ENCODE measurements at places on chromosomes 4 and X.
A peak's percentile ranks its signal among the peaks of the same experiment; 100 is the strongest.

DNA sequence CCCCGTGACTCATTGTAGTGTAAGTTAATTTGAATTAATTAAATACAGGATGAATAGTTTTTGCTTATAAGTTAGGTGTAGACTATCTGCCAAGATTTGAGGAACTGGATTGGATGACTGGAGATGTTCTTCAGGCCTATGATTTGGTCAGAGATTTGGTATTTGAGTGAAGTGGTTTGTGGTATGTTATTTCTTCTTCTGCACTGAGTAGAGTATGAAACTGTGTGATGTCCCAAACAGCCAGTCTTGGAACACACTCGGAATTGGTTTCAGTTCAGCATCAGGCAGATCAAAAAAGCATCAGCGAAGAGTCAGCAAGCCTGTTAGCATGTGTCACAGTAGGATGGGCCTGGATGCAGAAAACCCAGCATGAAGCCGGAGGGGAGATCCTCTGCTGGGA lies 294.1 kb downstream of the ARHGAP10 start:
- no peak for DNase-seq
- H3K36me3 ChIP-seq: no peaks in the 10 kb centered on the region
- H3K27me3 ChIP-seq: no peaks in the 10 kb centered on the region
- no peaks in the 10 kb centered on the region for H3K4me1 ChIP-seq

GRCh38 chr4:152663203-152664066 lies 16.4 kb downstream of the TMEM154 start:
- no peaks in the 10 kb centered on the region for H3K27me3 ChIP-seq
- H3K27ac ChIP-seq: peak overlapping the region; percentile 87
- no peak for DNase-seq
- H3K4me3 ChIP-seq: no peak overlapping the region
- H3K4me1 ChIP-seq: peaks cover 30% of the 10 kb centered on the region

GRCh38 chr4:116469582-116469981 lies 615.8 kb downstream of the TRAM1L1 start:
- H3K27ac ChIP-seq: no peak overlapping the region
- no peak overlapping the region for H3K4me3 ChIP-seq
- H3K36me3 ChIP-seq: no peaks in the 10 kb centered on the region
- no peaks in the 10 kb centered on the region for H3K4me1 ChIP-seq
- no peak for DNase-seq
- no peaks in the 10 kb centered on the region for H3K27me3 ChIP-seq

DNA sequence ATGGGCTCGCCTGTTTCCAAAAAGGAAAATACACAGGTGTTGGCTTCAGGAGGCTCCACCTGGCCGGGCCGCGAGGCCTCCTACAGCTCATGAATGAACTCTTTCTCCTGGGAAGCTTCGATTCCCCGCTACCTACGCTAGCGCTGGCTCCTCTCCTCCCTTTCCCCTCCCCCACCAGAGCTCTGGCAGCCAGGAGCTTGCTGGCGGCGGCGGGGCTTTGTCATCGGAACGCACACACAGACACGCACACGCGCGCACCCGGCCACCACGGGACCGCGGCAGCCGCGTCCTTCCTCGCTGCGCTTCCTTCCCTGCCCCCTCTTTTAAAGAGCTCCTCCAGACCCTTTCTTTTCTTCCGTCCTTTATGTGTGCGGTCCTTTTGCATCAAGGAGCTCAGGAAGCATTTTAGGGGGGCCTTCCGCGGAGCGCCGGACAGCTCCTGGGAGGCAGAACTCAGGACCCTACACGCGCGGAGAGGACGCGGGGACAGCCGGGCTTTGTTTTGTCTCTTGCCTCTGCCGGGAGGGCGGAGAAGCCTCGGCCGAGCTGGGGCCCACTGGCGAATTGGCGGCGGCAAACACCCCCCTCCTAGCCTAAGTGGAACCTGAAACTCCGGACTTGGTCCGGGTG lies 70.2 kb upstream of the BCOR start:
- DNase-seq: no peak
- H3K27ac ChIP-seq: no peak overlapping the region
- H3K4me1 ChIP-seq: peaks cover 6% of the 10 kb centered on the region

- H3K27ac ChIP-seq: peak overlapping the region; percentile 99
- H3K27me3 ChIP-seq: no peaks in the 10 kb centered on the region
- peak overlapping the region; percentile 90 for H3K4me3 ChIP-seq
- DNase-seq: peak; percentile 50
These were observed 43.1 kb upstream of the FAM9C start for GRCh38 chrX:13087322-13088155.

- no peaks in the 10 kb centered on the region for H3K4me1 ChIP-seq
- DNase-seq: no peak
These were observed 10.7 kb upstream of the BRS3 start for GRCh38 chrX:136477026-136477425.

- no peak overlapping the region for H3K27ac ChIP-seq
- peaks cover 19% of the 10 kb centered on the region for H3K4me1 ChIP-seq
- H3K27me3 ChIP-seq: no peaks in the 10 kb centered on the region
- DNase-seq: no peak
These were observed 574.8 kb upstream of the DIPK2B start for GRCh38 chrX:45775468-45775867.

DNA sequence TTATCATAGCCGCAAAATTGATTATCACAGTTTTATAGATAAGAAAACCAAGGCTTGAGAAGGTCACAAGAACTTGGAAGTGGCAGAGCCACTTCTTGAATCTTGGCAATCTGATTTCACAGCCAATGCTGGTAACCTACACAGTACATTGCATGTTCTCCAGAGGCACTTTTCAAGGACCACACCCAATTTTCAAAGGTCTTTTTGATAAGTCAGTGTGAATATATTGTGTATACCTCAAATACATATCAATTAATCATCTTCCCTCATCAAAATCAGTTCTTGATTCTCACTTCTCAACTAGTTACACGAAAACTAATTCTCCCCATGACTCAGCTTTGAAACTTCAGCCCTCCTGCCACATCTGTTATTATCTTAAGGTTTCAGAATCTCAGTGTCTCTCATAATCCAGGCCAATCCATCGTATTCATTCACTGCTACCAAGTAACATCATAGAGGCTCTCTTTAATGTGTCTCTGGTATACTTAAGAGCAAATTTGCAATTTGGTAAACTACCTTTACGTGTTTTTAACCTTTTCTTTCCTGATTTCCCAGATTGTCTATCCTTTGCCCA lies 16.8 kb downstream of the CAMK2D start:
- H3K36me3 ChIP-seq: no peaks in the 10 kb centered on the region
- peaks cover 9% of the 10 kb centered on the region for H3K4me1 ChIP-seq
- H3K27me3 ChIP-seq: no peaks in the 10 kb centered on the region
- no peak overlapping the region for H3K4me3 ChIP-seq
- H3K27ac ChIP-seq: no peak overlapping the region

- DNase-seq: no peak
- no peak overlapping the region for H3K4me3 ChIP-seq
- no peak overlapping the region for H3K27ac ChIP-seq
- H3K36me3 ChIP-seq: no peaks in the 10 kb centered on the region
- peaks cover 6% of the 10 kb centered on the region for H3K4me1 ChIP-seq
These were observed 9.4 kb upstream of the CCNQ start for GRCh38 chrX:153608376-153608775.

DNA sequence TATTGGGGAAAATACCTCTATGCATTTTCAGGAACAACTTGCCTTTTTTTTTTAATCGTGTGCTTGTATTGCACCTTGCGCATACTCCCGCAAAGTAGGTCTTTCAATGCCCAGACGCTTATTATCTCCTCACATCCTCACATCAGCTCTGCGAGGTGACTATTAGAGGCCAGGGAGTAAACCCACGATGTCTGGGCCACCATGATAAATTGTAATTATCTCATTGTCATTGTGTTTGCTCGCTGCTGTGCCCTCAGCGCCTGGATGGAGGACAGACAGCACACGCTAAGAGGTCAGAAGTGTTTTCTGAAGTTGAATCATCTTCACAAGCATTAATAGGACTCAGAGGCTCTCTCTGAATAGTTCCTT lies 1.0 kb upstream of the RELL1 start:
- peaks cover 30% of the 10 kb centered on the region for H3K36me3 ChIP-seq
- DNase-seq: no peak
- H3K27me3 ChIP-seq: no peaks in the 10 kb centered on the region

DNA sequence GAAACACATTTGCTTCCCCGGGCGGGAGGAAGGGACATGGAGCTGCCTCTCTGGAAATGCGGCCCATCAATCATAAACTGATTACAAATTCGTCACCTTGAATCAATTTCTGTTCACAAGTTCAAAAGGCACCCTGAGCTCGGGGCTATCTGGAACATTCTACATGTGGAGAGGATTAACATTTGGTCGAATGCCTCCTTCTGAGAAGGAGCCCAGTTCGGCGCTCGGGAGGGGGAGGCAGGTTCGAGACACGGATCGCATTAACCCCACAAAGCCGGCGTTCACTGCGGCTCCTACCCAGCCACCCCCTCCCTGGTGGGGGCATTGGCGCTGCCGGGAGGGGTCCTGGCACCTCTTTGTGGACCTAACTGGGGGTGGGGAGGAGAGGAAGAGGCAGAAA lies 108.0 kb downstream of the CPZ start:
- no peak overlapping the region for H3K4me3 ChIP-seq
- no peaks in the 10 kb centered on the region for H3K36me3 ChIP-seq
- DNase-seq: no peak
- H3K27ac ChIP-seq: no peak overlapping the region
- peaks cover 76% of the 10 kb centered on the region for H3K27me3 ChIP-seq

GRCh38 chr4:8346838-8347605 lies 77.5 kb downstream of the HTRA3 start:
- H3K27me3 ChIP-seq: peaks cover 11% of the 10 kb centered on the region
- no peak overlapping the region for H3K27ac ChIP-seq
- H3K4me1 ChIP-seq: no peaks in the 10 kb centered on the region
- no peaks in the 10 kb centered on the region for H3K36me3 ChIP-seq

All from effector memory CD8-positive, alpha-beta T cell (primary cell).